Transverse colon (tissue), 4 donors: ENCODE measurements at places on chromosomes 2 and 18. TPM values are rescaled to one million over a fixed set of nuclear protein-coding genes. Genes with fewer than 3 reads are reported as not detected.

- H3K4me1 ChIP-seq = peaks cover 10% of the 10 kb centered on the region
- H3K27ac ChIP-seq = no peak overlapping the region
- H3K4me3 ChIP-seq = no peak overlapping the region
- no peaks in the 10 kb centered on the region for H3K36me3 ChIP-seq
- no peaks in the 10 kb centered on the region for H3K27me3 ChIP-seq
- DNase-seq = no peak
Observed at GRCh38 chr2:46072101-46072820, 224.9 kb upstream of the EPAS1 start.

- no peak overlapping the region for H3K4me3 ChIP-seq
- H3K27ac ChIP-seq = no peak overlapping the region
- no peak for DNase-seq
- no peaks in the 10 kb centered on the region for H3K36me3 ChIP-seq
- H3K4me1 ChIP-seq = no peaks in the 10 kb centered on the region
Observed at GRCh38 chr2:88639865-88640264, 12.6 kb upstream of the EIF2AK3 start.

DNA sequence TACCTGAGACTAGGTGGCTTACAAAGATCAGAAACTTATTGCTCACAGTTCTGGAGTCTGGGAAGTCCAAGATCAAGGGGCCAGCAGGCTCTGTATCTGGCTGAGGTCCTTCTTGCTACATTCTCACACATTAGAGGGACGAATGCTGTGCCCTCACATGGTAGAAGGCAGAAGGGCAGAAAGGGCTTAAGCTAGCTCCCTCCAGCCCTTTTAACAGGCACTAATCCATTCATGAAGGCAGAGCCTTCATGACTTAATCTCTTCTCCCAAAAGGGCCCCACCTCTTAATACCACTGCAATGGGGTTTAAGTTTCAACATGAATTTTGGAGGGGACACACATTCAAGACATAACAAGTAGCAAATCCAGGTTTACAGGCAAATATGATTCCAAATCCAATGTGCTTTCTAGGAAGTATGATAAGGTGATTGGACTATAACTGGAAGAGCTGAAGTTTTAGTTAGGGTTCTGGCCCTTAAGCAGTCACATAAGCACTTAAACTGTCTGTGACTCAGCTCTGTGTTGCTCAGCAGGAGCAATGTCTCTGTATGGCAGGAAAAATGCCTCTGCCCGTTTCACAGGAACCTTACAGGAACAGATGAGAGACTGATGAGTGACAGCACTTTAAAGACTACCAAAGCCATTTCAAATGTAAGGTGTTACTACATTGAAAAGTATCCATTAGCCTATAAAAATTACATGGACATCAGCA, 119.6 kb upstream of the PTPRM start:
- no peak overlapping the region for H3K4me3 ChIP-seq
- DNase-seq = no peak
- H3K27ac ChIP-seq = no peak overlapping the region
- H3K27me3 ChIP-seq = no peaks in the 10 kb centered on the region

MC2R gene
- total RNA-seq = not detected

- DNase-seq = no peak
- H3K27ac ChIP-seq = peak overlapping the region; percentile 95
- H3K4me3 ChIP-seq = no peak overlapping the region
- H3K36me3 ChIP-seq = no peaks in the 10 kb centered on the region
- H3K4me1 ChIP-seq = no peaks in the 10 kb centered on the region
- H3K27me3 ChIP-seq = peaks cover 13% of the 10 kb centered on the region
Observed at GRCh38 chr2:237404413-237404812, 9.6 kb downstream of the COL6A3 start.

FOXD4L1 gene
- total RNA-seq = not detected

GRCh38 chr2:21836261-21836660, 712.5 kb downstream of the TDRD15 start:
- no peaks in the 10 kb centered on the region for H3K27me3 ChIP-seq
- H3K36me3 ChIP-seq = no peaks in the 10 kb centered on the region
- no peaks in the 10 kb centered on the region for H3K4me1 ChIP-seq
- H3K27ac ChIP-seq = no peak overlapping the region
- no peak overlapping the region for H3K4me3 ChIP-seq

GRCh38 chr2:148658807-148659722, 14.5 kb downstream of the EPC2 start:
- no peaks in the 10 kb centered on the region for H3K36me3 ChIP-seq
- peaks cover 7% of the 10 kb centered on the region for H3K4me1 ChIP-seq
- H3K27ac ChIP-seq = no peak overlapping the region
- H3K4me3 ChIP-seq = no peak overlapping the region
- H3K27me3 ChIP-seq = no peaks in the 10 kb centered on the region

DNA sequence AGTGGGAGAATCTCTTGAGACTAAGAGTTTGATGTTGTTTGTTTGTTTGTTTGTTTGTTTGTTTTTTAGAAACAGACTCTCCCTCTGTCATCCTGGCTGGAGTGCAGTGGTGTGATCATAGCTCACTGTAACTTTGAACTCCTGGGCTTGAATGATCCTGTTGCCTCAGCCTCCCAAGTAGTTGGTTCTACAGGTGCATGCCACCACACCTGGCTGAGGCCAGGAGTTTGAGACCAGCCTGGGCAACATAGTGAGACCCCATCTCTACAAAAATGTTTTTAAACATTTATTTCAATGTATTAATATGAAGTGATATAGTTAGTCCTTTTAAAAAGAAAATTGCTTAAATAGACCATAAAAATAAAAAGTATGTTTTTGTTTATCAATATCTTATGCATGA, 35.6 kb downstream of the MAP3K19 start:
- H3K27ac ChIP-seq = no peak overlapping the region
- H3K36me3 ChIP-seq = no peaks in the 10 kb centered on the region
- H3K4me1 ChIP-seq = no peaks in the 10 kb centered on the region
- no peak overlapping the region for H3K4me3 ChIP-seq
- DNase-seq = no peak
- H3K27me3 ChIP-seq = peaks cover 3% of the 10 kb centered on the region

- no peak overlapping the region for H3K4me3 ChIP-seq
- no peak overlapping the region for H3K27ac ChIP-seq
- no peak for DNase-seq
- no peaks in the 10 kb centered on the region for H3K4me1 ChIP-seq
- H3K27me3 ChIP-seq = no peaks in the 10 kb centered on the region
- H3K36me3 ChIP-seq = no peaks in the 10 kb centered on the region
Observed at GRCh38 chr2:98317214-98317613, 29.0 kb upstream of the CNGA3 start.
